Activated T-cell treated with anti-CD3 and anti-CD28 coated beads, Interleukin-2, amount 50 U/mL, for 72 hours (primary cell): ENCODE measurements at places on chromosomes 6 and 20. TPM values are rescaled to one million over a fixed set of nuclear protein-coding genes. Genes with fewer than 3 reads are reported as not detected.
A peak's percentile ranks its signal among the peaks of the same experiment; 100 is the strongest.

DNA sequence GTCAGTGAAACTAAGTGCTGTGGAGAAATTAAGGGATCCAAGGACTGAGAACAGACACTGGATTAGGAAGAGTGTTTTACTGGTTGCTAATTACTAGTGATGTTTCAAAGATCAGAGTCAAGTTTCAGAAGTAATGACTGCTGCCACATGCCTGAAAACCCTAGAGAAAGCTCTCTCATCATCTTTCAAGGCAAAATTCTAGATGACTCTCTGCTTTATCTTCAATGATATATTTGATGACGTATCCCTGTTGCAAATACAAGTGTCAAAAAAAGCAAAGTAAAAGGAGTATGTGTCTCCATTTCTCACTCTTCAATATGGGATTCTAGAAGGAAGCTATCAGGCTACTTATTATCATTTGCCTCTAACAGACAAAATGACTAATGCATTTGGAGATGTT lies 38.0 kb downstream of the HMGCLL1 start:
- H3K4me1 ChIP-seq, result no peaks in the 10 kb centered on the region
- no peak for DNase-seq
- H3K27ac ChIP-seq, result no peak overlapping the region
- no peaks in the 10 kb centered on the region for H3K36me3 ChIP-seq

DNA sequence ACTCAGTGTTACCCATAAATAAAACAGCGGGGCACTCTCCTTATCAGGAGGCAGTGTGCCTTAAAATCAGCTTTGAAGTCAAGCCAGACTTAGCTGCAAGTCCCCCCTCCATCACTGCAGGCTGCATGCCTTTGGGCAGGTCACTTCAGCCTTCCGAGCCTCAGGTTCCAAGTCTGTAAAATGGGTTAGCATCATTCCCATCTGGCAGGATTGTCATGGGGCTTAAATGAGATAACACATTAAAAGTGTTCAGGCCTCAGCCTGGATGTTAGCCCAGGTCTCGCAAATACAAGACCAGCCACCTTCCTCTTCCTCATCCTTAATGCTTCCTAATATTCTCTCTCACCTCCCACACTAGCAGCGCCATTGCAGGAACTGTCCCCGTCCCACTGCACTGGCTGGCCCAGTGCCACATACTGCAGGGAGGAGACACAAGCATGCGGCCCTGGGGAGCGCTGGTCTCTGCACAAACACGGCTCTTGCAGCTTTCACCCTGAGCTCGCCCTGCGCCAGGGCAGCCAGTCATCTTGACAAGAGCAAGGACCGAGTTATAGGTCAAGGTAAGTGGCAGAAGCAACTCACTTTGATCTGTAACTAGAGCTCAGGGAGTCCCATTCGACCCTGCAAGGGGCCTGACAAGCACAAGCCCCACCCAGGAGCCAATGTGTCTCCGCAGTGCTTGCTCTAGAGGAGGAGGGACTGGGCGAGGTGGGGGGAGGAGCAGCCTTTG lies 564.6 kb upstream of the AGPAT4 start:
- H3K4me3 ChIP-seq, result no peak overlapping the region
- no peak overlapping the region for H3K27ac ChIP-seq
- no peaks in the 10 kb centered on the region for H3K27me3 ChIP-seq
- H3K4me1 ChIP-seq, result no peaks in the 10 kb centered on the region
- no peak for DNase-seq

- H3K36me3 ChIP-seq, result no peaks in the 10 kb centered on the region
- H3K27me3 ChIP-seq, result no peaks in the 10 kb centered on the region
- H3K4me1 ChIP-seq, result no peaks in the 10 kb centered on the region
These were observed 49.0 kb upstream of the TENT5A start for GRCh38 chr6:81801489-81801888.

DNA sequence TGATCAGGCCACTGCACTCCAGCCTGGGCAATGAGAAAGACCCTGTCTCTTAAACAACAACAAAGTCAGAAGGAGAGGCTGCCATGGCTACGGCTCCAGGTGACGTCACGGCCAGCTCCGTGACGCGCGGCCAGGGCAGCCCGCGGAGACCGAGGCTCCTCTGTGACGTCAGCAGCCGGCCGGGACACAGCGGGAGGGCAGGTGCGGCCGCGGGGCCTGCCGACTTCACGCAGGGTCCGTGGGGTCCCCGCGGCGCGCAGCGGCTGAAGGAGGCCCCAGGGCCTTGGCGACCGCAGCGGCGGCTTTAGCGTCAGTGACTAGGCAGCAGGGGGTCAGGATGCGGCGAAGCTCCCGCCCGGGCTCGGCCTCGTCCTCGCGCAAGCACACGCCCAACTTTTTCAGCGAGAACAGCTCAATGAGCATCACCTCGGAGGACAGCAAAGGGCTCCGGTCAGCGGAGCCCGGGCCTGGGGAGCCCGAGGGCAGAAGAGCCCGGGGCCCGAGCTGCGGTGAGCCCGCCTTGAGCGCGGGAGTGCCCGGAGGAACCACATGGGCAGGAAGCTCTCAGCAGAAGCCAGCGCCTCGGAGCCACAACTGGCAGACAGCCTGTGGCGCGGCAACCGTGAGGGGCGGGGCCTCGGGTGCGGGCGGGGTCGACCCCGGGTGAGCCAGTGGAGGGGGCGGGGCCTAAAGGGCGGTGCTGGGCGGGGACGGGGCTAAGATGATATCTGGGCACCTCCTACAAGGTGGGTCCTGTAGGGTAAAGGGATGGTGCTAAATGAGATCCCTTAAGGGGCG lies at the start of gene SPAG4:
TSS of gene SPAG4 (plus strand) at position 163 of the 798 bp plus-strand sequence. CDS start at position 338, 175 bp downstream.
- peak within 1 kb of the TSS; percentile 89 for H3K4me3 ChIP-seq
- no peaks in the 10 kb centered on the region for H3K27me3 ChIP-seq
- DNase-seq, result peak; percentile 80

- no peak for DNase-seq
- no peak overlapping the region for H3K27ac ChIP-seq
- no peak overlapping the region for H3K4me3 ChIP-seq
- no peaks in the 10 kb centered on the region for H3K4me1 ChIP-seq
- H3K36me3 ChIP-seq, result no peaks in the 10 kb centered on the region
These were observed 473.5 kb upstream of the SPTLC3 start for GRCh38 chr20:12535316-12535715.

- no peak overlapping the region for H3K4me3 ChIP-seq
- no peak for DNase-seq
- no peak overlapping the region for H3K27ac ChIP-seq
- no peaks in the 10 kb centered on the region for H3K27me3 ChIP-seq
- no peaks in the 10 kb centered on the region for H3K4me1 ChIP-seq
These were observed 18.2 kb downstream of the TRIM26 start for GRCh38 chr6:30194797-30195690.

GRCh38 chr20:47561603-47562583 lies 60.2 kb downstream of the NCOA3 start:
- H3K27me3 ChIP-seq, result no peaks in the 10 kb centered on the region
- peaks cover 4% of the 10 kb centered on the region for H3K36me3 ChIP-seq
- peaks cover 81% of the 10 kb centered on the region for H3K4me1 ChIP-seq
- H3K27ac ChIP-seq, result peak overlapping the region; percentile 49

DNA sequence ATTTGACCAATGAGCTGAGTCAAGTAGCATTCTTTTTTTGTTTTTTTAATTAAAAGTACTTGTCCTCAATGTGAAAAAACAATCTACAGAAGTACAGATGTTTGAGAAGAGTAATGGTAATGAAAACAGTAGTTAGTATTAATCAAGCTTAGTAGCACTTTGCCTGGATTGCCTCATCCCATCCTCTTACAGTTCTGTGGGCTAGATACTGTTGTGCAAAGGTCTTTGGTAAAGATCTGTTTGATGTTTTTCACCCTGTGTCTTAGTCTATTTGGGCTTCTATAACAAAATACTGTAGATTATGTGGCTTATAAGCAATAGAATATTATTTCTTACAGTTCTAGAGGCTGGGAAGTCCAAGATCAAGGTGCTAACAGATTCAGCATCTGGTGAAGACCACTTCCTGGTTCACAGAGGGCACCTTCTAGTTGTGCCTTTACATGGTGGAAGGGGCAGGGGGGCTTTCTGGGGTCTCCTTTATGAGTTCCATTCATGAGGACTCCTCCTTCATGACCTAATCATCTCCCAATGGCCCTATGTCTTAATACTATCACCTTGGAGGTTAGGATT lies 84.3 kb downstream of the SHLD1 start:
- no peak overlapping the region for H3K27ac ChIP-seq
- no peak overlapping the region for H3K4me3 ChIP-seq
- H3K27me3 ChIP-seq, result no peaks in the 10 kb centered on the region
- no peak for DNase-seq
- H3K4me1 ChIP-seq, result peaks cover 22% of the 10 kb centered on the region
- peaks cover 5% of the 10 kb centered on the region for H3K36me3 ChIP-seq

DNA sequence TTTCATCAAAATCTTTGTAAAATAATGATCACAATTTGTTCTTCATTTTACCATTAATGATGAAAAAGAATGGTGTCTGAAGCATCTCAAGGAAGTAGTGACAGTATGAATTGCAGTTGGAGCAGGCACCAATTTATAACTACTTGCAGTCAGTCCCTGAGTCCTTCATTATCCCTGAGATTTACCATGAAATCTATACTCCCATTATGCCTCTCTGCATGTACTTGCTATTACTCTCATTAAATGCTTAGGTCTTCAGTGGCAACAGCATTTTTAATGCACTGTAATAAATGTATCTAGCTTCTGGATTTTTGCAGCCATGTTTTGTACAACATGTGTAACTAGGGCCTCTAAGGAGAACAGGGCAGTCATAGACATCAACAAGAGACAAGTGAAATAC lies 708.8 kb downstream of the EYS start:
- H3K27ac ChIP-seq, result no peak overlapping the region
- H3K27me3 ChIP-seq, result no peaks in the 10 kb centered on the region
- no peaks in the 10 kb centered on the region for H3K36me3 ChIP-seq
- no peaks in the 10 kb centered on the region for H3K4me1 ChIP-seq

DNA sequence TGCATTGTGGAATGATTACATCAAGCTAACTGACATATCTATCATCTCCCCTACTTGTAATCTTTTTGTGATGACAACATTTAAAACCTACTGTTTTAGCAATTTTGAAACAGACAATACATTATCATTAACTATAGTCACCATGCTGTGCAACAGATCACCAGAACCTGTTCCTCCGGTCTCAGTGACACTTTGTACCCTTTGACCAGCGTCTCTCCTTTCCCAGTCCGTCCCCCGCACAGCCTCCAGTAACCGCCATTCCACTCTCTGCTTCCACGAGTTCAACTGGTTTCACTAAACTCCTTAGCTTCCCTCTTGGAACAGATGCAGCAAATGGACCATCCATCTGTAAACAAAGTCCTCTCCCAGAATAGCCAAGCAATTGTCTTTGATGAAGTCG lies 21.8 kb downstream of the LRP11 start:
- H3K27ac ChIP-seq, result no peak overlapping the region
- peaks cover 5% of the 10 kb centered on the region for H3K4me1 ChIP-seq
- H3K36me3 ChIP-seq, result no peaks in the 10 kb centered on the region
- H3K27me3 ChIP-seq, result peaks cover under 1% of the 10 kb centered on the region
- no peak for DNase-seq

GRCh38 chr6:151018046-151018445 lies 152.5 kb downstream of the MTHFD1L start:
- peaks cover 10% of the 10 kb centered on the region for H3K36me3 ChIP-seq
- H3K27ac ChIP-seq, result no peak overlapping the region
- no peak for DNase-seq
- H3K27me3 ChIP-seq, result no peaks in the 10 kb centered on the region
- H3K4me1 ChIP-seq, result no peaks in the 10 kb centered on the region
- no peak overlapping the region for H3K4me3 ChIP-seq

GRCh38 chr6:55980627-55981211 lies 105.3 kb upstream of the BMP5 start:
- H3K27ac ChIP-seq, result no peak overlapping the region
- no peaks in the 10 kb centered on the region for H3K27me3 ChIP-seq
- no peak overlapping the region for H3K4me3 ChIP-seq
- DNase-seq, result no peak
- H3K36me3 ChIP-seq, result no peaks in the 10 kb centered on the region

- H3K27me3 ChIP-seq, result no peaks in the 10 kb centered on the region
- DNase-seq, result no peak
- H3K4me3 ChIP-seq, result no peak overlapping the region
- H3K4me1 ChIP-seq, result peaks cover 68% of the 10 kb centered on the region
These were observed 4.5 kb downstream of the RIPK1 start for GRCh38 chr6:3072798-3073197.

GRCh38 chr20:64011366-64011779 lies 24.6 kb upstream of the C20orf204 start:
- DNase-seq, result no peak
- peak overlapping the region; percentile 70 for H3K27ac ChIP-seq
- H3K36me3 ChIP-seq, result peaks cover 58% of the 10 kb centered on the region
- H3K4me3 ChIP-seq, result peak overlapping the region; percentile 59
- peaks cover 55% of the 10 kb centered on the region for H3K4me1 ChIP-seq
- H3K27me3 ChIP-seq, result no peaks in the 10 kb centered on the region

- no peak for DNase-seq
- H3K27me3 ChIP-seq, result no peaks in the 10 kb centered on the region
- no peak overlapping the region for H3K4me3 ChIP-seq
- no peaks in the 10 kb centered on the region for H3K4me1 ChIP-seq
- no peak overlapping the region for H3K27ac ChIP-seq
- no peaks in the 10 kb centered on the region for H3K36me3 ChIP-seq
These were observed 140.9 kb downstream of the ADGB start for GRCh38 chr6:146739696-146740095.

DNA sequence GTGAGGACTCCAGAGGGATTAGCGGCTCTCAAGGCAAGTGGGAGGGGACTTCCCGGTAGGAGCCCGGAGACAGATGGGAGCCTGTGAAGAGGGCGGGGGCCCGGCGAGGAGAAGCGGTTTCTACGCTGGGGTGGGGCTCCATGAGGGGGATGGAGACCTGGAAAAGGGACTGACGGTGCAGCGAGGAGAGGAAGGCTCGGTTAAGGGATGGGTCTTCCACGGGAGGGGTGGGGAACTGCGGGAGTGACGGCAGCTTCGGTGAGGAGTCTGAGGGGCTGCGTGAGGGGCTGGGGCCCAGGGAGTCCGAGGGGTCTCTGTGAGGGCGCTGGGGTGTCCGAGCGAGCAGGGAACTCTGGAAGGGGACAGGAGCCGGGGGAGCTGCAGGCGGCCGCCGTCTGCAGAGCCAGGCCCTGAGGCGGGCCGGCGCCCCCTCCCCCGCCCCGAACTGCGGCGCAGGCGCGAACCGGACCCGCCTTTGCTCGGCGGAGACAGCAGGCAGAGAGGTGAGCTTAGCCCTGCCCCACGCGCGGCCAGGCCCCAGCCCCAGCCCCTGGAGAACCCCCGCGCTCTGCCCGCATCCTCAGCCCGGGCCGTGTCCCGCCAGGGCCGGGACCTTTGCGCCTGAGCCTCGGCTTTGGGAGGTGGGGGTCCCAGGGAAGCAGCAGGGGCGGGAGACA lies at the start of gene NRSN2:
TSS of gene NRSN2 (plus strand) at position 472 of the 677 bp plus-strand sequence. CDS start 2,533 bp downstream, outside the sequence.
- H3K4me1 ChIP-seq, result peaks cover 21% of the 10 kb centered on the region
- DNase-seq, result peak; percentile 60
- H3K27me3 ChIP-seq, result peaks cover 5% of the 10 kb centered on the region
- peak within 1 kb of the TSS; percentile 63 for H3K27ac ChIP-seq
- peaks cover 15% of the 10 kb centered on the region for H3K36me3 ChIP-seq

GRCh38 chr6:79780881-79781280 lies 149.8 kb downstream of the SH3BGRL2 start:
- peaks cover 11% of the 10 kb centered on the region for H3K4me1 ChIP-seq
- peaks cover 20% of the 10 kb centered on the region for H3K27me3 ChIP-seq
- no peak for DNase-seq
- no peaks in the 10 kb centered on the region for H3K36me3 ChIP-seq
- H3K4me3 ChIP-seq, result no peak overlapping the region

- peaks cover 16% of the 10 kb centered on the region for H3K27me3 ChIP-seq
- DNase-seq, result no peak
- H3K27ac ChIP-seq, result no peak overlapping the region
- no peak overlapping the region for H3K4me3 ChIP-seq
These were observed 49.7 kb upstream of the TGM3 start for GRCh38 chr20:2246069-2246491.

Gene SLC44A4
- 0.23 TPM for total RNA-seq

Gene CNKSR3
- 0.07 TPM for total RNA-seq

Gene HLA-DRB1
- 7.4 TPM for total RNA-seq

Gene MOXD1
- not detected for total RNA-seq

Gene LAMA4
- 0.14 TPM for total RNA-seq

Gene UBE2V1
- 176 TPM for total RNA-seq

Gene SCUBE3
- total RNA-seq, result 0.16 TPM
